NCI-H524 (cell line): ENCODE measurements at places on chromosomes 2 and 18.

DNA sequence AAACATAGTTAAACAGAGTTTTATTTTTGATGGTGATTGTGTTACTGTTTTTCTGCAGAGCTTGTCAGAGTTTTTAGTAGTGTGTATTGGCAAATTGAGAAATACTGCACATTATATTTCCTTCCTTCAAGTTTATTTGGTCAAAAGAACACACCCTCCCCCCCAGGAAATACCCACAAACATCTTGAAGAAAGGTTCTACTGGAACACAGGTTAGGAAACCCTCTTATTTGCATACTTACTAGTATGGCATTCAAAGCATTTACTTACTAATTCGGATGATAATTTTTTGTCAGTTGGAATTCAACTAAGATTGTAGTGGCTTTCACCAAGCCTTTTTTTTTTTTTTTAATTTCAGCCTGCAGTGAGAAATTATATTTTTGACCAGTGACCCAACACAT, 9.1 kb downstream of the CAB39 start:
- no peak for DNase-seq

- no peak for DNase-seq
Measured at GRCh38 chr2:216436383-216436782, 24.1 kb downstream of the SMARCAL1 start.

DNA sequence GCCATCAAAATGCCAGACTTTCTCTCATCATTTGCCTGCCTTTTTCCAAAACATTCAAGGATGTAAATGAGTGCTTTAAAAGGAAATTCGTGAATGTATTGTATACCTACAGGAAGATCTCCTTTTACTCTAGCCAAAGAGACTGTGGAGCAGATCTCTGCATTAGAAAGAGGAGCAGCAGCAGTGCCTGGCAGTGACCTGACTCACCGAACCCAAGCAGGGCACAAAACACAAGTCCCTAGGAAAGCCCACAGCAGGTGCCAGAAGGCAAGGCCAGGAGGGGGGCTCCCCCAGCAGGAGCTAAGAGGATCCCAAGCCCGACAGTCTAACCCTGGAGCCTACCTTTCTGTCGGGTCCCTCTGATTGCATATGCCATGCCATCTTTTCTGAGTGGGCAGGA, 47.9 kb downstream of the L3MBTL4 start:
- peak; percentile 50 for DNase-seq

- no peak for DNase-seq
Measured at GRCh38 chr2:174704642-174705041, 59.6 kb downstream of the CHRNA1 start.

GRCh38 chr18:74213429-74213828, 65.1 kb downstream of the TIMM21 start:
- no peak for DNase-seq

GRCh38 chr2:237299906-237300305, 114.1 kb downstream of the COL6A3 start:
- peak; percentile 95 for DNase-seq

- peak; percentile 62 for DNase-seq
Measured at GRCh38 chr18:54119524-54120019, 104.9 kb downstream of the MBD2 start.

DNA sequence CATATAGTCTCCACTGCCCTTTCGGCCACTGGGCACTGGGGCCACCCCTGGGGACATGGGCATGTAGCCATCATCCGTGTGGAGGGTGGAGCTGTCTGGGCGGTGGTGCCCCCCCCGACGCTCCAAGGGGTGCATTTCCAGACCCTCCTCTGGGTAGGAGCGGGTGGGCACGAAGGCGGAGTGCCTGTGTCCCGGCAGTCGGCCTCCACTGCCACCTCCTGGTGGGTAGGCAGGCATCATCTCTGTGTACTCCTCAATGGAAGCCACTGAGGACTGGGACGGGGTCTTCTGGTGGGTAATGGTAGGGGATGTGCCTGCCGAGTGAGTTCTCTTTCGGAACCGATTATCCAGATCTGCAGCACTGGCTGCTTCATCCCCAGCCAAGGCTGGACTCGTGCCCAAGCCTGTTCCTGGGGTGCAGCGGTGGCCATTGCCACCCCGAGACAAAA, 2.8 kb downstream of the IRS1 start:
- peak; percentile 40 for DNase-seq

- no peak for DNase-seq
Measured at GRCh38 chr2:40257340-40258134, 194.4 kb downstream of the SLC8A1 start.

DNA sequence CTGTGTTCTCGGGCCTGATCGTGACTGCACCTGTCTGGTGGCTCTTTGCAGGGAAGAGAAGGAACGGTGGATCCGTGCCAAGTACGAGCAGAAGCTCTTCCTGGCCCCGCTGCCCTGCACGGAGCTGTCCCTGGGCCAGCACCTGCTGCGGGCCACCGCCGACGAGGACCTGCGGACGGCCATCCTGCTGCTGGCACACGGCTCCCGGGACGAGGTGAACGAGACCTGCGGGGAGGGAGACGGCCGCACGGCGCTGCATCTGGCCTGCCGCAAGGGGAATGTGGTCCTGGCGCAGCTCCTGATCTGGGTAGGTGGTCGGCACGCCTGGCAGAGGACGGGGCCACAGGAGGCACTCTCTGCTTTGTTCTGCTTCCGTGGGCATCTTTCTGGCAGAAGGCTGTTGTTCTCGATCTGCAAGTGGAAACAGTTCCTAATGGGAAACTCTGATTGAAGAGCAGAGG, 48.0 kb downstream of the GBX2 start:
- no peak for DNase-seq

DNA sequence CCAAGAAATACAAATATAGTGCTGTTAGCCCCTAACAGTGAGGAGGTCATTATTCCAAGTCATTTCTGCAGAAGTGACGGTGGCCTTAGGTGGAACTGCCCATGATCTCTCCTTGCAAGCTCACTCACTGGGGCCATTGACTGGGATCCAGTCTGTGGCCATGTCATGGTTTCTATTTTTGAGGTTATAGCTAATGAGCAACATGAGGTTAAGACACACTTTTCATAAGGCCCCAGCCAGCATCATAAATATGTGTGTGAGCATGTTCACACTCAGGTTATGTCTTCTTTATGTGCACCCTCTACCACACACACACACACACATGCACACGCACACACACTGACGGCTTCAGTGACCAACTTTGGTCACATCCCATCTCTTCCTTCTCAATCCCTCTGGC, 484 bp downstream of the AFF3 start:
- DNase-seq: no peak

DNA sequence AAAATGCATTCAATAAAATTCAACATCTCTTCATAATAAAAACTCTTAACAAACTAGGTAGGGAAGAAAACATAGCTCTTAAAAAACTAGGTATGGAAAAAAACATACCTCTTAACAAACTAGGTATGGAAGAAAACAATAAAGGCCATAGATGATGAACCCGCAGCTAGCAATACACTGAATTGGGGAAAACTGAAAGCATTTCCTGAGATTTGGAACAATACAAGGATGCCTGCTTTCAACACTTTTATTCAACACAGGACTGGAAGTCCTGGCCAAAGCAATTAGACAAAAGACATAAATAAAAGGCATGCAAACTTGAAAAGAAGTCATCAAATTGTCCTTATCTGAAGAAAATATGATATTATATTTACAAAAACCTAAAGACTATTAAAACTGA, 67.8 kb downstream of the NCKAP1 start:
- DNase-seq: no peak

DNA sequence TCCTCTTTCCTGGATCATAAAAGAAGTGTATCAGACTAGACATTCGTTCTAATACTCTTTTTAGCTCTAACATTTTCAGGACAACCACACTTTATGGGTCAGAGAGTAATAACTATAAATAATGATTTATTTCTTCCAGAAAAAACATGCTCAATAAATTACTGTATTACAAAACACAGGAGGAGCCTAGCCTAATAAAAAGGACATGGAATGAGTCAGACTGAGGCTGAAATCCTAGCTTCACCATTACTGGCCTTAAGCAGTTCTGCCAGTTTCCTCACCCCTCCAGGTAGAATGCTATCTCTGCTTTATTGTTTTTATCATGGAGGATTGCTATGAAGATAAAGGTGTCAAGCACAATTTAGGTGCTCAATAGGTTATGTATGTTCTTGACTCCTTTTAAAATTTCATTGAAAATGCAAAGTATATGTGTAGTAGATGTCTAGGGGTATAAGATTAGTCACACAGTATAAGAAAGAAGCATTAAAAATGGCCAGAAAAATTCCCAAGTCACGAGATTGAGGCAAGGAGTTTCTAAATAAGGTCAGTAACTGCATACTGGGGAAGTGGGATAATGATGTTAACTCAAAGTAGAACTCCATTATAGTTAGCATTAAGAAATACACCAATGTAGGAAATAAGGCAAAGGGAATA, 105.5 kb upstream of the NEUROD1 start:
- DNase-seq: no peak
